ENCODE measurements at places on chromosomes 11 and 22. TPM values are rescaled to one million over a fixed set of nuclear protein-coding genes. Genes with fewer than 3 reads are reported as not detected.

Gene BTG4
- total RNA-seq = not detected

Gene PNPLA3
- total RNA-seq = 0.80 TPM

Gene OR6T1
- not detected for total RNA-seq

Gene VPS37C
- total RNA-seq = 10.7 TPM

Gene NXPE2
- 0.05 TPM for total RNA-seq

Gene PTDSS2
- 25.9 TPM for total RNA-seq

Gene ROBO4
- total RNA-seq = 4.2 TPM

Gene BDNF
- total RNA-seq = 6.4 TPM

Gene MPPED2
- 0.10 TPM for total RNA-seq

Gene GNAZ
- 1.4 TPM for total RNA-seq

Data from renal cortical epithelial cell (primary cell).